Thyroid gland (tissue), 4 donors: ENCODE measurements at places on chromosomes 12 and 14. TPM values are rescaled to one million over a fixed set of nuclear protein-coding genes. Genes with fewer than 3 reads are reported as not detected.

- no peak overlapping the region for H3K27ac ChIP-seq
- no peak overlapping the region for H3K4me3 ChIP-seq
Observed at GRCh38 chr12:115740586-115741155, 536.8 kb downstream of the MED13L start.

GRCh38 chr12:95997911-95998510, 1.9 kb upstream of the HAL start:
- H3K4me1 ChIP-seq: no peaks in the 10 kb centered on the region
- H3K36me3 ChIP-seq: peaks cover 7% of the 10 kb centered on the region
- no peak for DNase-seq
- no peaks in the 10 kb centered on the region for H3K27me3 ChIP-seq
- H3K27ac ChIP-seq: no peak overlapping the region

DNA sequence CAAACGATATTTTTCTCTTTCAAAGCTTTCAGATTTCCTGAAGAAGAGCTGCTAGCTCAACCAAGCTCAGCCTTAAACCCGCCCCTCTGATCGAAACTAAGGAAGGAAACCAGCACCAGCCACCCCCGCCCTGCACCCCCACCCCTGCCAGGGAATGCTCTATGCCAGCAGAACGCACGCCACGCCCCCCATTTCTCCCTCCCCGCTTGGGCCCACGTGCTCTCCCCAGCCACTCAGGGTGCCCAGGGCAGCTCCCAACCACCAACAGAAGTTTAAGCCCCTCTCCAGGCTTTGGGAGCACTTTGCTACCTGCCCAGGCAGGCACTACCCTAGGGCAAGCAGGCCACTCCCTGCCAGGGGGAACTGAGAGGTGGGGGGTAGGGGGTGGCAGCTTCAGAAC, 18.8 kb upstream of the KRT78 start:
- no peaks in the 10 kb centered on the region for H3K36me3 ChIP-seq
- H3K4me1 ChIP-seq: peaks cover 6% of the 10 kb centered on the region
- no peak overlapping the region for H3K4me3 ChIP-seq
- H3K27me3 ChIP-seq: no peaks in the 10 kb centered on the region

DNA sequence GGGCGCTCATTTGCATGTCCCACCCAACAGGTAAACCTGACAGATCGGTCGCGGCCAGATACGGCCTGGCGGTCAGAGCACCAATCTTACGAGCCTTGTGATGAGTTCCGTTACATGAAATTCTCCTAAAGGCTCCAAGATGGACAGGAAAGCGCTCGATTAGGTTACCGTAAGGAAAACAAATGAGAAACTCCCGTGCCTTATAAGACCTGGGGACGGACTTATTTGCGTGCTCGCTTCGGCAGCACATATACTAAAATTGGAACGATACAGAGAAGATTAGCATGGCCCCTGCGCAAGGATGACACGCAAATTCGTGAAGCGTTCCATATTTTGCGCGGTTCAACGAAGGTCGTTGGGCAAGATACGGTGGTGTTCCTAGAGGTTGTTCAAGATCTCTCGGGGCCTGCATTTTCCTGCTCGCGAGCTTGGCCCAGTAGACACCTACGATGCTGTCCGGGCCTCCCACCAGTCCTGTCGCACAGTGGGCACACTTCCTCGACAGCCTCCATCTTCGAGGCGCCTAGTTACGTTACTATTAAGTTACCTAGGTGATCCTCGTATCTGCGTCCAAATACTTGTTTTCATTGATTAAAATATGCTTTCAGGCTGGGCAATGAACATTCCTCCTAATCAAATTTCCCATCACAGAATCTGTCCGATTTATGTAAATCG, at the start of gene RNU6-7:
RNU6-7 (plus strand) TSS at position 230 of the 675 bp plus-strand sequence.
- peak; percentile 29 for DNase-seq
- H3K4me3 ChIP-seq: peak within 1 kb of the TSS; percentile 36
- no peaks in the 10 kb centered on the region for H3K4me1 ChIP-seq
- no peaks in the 10 kb centered on the region for H3K27me3 ChIP-seq
- peak within 1 kb of the TSS; percentile 90 for H3K27ac ChIP-seq

GRCh38 chr12:48779869-48780268, 9.0 kb downstream of the ADCY6 start:
- H3K36me3 ChIP-seq: peaks cover 14% of the 10 kb centered on the region
- H3K4me3 ChIP-seq: no peak overlapping the region
- no peaks in the 10 kb centered on the region for H3K27me3 ChIP-seq
- H3K27ac ChIP-seq: peak overlapping the region; percentile 43
- peaks cover 23% of the 10 kb centered on the region for H3K4me1 ChIP-seq
- no peak for DNase-seq

DNA sequence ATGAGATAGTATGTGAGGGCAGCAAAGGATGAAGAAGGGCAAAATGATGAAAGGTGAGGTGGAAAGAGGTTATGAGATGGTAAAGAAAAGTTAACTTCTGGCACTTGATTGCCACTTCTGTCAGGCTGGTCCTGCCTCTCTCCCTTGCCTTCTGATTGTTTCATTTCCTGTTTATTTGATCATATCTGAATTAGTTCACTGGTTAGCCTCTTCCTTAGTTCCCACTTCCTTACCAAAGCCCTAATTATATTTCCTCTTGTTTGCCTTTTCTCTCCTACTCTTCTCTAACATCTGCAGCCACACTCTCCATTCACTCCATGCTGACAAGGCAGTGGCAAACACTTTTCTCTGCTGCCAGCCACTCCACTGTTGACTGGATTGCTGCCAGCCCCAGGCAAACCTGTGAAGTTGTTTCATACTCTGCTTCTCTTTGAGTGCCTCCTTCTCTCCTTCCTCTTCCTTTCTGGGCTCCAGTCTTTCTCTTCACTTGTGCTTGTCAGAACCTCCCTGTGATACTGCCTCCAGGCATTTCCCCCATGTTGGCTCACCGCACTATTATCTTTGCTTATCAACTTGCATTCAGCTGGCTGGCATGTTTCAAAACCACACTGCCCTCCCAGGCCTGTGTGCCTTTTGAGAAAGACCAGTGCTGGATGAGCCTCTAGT, 8.1 kb downstream of the PNP start:
- H3K36me3 ChIP-seq: peaks cover 21% of the 10 kb centered on the region
- no peaks in the 10 kb centered on the region for H3K27me3 ChIP-seq
- DNase-seq: peak; percentile 85
- H3K4me3 ChIP-seq: no peak overlapping the region

DNA sequence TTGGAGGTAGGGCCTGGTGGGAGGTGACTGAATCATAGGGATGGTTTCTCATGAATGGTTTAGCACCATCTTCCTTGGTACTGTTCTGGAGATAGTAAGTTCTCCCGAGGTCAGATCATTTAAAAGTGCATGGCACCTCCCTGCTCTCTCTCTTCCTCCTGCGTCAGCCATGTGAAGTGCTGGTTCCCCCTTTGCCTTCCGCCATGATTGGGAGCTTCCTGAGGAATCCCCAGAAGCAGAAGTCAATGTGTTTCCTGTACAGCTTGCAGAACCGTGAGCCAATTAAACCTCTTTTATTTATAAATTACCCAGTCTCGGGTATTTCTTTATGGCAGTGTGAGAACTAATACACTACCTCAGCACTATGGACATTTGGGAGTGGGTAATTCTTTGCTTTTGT, 4.8 kb upstream of the LGMN start:
- no peak overlapping the region for H3K4me3 ChIP-seq
- no peaks in the 10 kb centered on the region for H3K36me3 ChIP-seq
- no peak overlapping the region for H3K27ac ChIP-seq
- H3K4me1 ChIP-seq: peaks cover 6% of the 10 kb centered on the region

DNA sequence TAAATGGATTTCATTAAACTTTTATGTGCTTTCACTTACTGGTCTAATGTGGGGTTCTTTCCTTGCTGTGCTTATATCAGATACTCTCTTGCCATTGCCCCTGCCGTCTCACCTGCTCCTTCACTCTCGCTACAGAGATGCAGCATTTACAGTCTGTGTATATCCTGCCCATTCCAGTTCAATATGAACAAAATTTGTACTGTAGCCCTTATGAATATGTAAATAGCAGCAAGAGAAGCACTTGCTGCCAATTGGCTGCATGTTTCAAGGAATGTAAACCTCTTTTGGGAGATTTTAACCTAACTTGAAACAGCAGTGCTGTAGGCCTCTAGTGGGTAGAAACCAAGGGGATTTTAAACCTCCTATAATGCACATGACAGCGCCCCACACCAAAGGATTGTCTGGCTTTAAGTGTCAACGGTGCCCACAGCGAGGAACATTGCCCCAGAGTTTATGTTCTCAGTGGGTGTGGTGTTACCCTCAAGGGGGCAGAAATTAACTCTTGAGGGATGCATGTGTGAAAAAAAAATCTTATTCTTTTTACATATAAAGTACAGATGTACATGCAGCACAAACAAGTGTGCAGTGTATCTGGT, 19.1 kb downstream of the PCNX1 start:
- no peak overlapping the region for H3K27ac ChIP-seq
- H3K4me1 ChIP-seq: peaks cover 19% of the 10 kb centered on the region
- H3K36me3 ChIP-seq: no peaks in the 10 kb centered on the region
- H3K4me3 ChIP-seq: no peak overlapping the region
- no peak for DNase-seq

GRCh38 chr12:18932715-18933114, 194.8 kb downstream of the CAPZA3 start:
- H3K4me1 ChIP-seq: no peaks in the 10 kb centered on the region
- H3K36me3 ChIP-seq: no peaks in the 10 kb centered on the region
- H3K27me3 ChIP-seq: no peaks in the 10 kb centered on the region
- H3K27ac ChIP-seq: no peak overlapping the region
- DNase-seq: no peak
- no peak overlapping the region for H3K4me3 ChIP-seq

GRCh38 chr12:89976866-89977265, 268.2 kb upstream of the ATP2B1 start:
- no peaks in the 10 kb centered on the region for H3K27me3 ChIP-seq
- H3K36me3 ChIP-seq: no peaks in the 10 kb centered on the region
- DNase-seq: no peak
- H3K4me1 ChIP-seq: no peaks in the 10 kb centered on the region

DNA sequence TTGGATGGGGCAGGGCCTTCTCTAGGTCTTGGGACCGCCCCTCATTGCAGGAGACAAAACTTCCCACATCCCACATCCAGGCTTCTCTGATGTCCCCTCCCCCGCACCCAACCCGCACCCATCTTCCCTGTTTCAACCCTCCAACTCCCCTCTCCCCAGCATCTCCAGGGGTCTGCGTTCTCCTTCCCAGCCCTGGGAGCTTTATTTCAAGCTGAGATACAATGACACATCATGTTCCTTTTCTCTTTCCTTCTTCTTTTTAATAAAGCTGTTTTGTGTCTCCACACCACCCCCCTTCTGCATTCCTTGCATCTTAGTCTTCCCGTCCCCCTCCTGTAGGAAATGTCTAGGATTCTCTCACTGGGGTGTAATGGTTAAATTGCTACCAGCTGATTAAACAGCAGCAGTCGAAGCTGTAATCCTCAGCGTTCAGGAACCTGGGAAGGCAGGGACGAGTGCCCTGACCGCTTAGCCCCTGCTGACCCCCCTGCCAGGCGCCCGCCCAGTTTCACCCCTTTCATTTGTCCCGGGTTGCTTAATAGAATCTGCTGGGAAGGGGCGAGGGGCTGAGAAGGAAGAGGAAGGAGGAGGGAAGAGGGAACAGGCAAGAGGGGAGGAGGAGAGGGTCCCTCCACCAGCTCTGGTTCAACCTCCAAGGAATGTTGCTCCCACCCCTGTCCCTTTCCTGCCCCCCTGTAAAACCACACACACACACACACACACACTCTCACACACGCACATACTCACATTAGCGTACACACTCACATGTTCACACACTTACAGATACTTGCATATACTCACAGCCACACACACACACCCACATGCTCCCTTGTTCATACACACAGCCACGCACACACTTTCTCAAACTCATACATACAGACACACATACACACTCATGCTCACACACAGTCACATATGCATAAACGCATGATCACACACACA, 104.5 kb upstream of the MED13L start:
- H3K27ac ChIP-seq: no peak overlapping the region
- DNase-seq: no peak
- no peaks in the 10 kb centered on the region for H3K27me3 ChIP-seq

- H3K27me3 ChIP-seq: no peaks in the 10 kb centered on the region
- H3K4me1 ChIP-seq: no peaks in the 10 kb centered on the region
- DNase-seq: no peak
- H3K27ac ChIP-seq: no peak overlapping the region
Observed at GRCh38 chr12:78802593-78802992, 62.0 kb upstream of the SYT1 start.

DNA sequence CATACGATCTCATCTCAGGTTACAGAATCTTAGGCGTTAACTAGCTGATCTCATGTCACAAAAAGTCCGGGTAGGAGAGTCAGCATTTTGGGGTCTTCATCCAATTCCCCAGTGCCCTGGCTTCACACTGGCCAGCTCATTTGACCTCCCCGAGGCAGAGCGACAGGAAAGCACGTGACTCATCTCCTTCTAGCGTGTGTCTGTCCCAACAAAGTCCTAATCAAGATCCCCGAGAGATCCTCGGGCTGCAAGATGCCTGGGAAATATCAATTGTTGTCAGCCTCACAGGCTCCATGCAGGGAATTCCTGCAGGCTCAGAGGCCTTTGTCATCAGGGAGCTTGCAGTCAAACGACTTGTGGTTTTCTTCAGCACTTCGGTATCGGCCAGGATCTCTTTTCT, 57.5 kb downstream of the ZNF664 start:
- no peak overlapping the region for H3K4me3 ChIP-seq
- H3K27ac ChIP-seq: no peak overlapping the region
- H3K36me3 ChIP-seq: no peaks in the 10 kb centered on the region
- no peak for DNase-seq

DNA sequence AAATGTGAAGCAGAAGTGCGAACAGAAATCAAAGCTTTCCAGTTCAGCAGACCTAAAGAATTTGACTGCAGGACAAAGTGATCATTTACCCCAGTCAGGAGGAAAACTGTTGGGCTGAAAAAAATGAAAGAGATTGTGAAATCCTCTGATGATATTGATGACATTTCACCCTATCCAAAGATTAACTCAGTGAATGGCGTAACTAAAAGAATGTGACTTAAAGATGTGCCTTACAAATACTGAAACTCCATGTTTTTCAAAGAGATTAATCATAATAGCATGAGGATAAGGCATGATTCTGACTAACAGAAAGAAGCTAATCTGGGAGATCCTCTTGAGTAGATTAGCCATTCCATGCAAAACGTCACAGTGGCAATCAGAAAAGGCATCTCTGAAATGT, 225.6 kb downstream of the DUSP6 start:
- H3K4me1 ChIP-seq: no peaks in the 10 kb centered on the region
- no peaks in the 10 kb centered on the region for H3K27me3 ChIP-seq
- no peak overlapping the region for H3K27ac ChIP-seq
- DNase-seq: no peak

DNA sequence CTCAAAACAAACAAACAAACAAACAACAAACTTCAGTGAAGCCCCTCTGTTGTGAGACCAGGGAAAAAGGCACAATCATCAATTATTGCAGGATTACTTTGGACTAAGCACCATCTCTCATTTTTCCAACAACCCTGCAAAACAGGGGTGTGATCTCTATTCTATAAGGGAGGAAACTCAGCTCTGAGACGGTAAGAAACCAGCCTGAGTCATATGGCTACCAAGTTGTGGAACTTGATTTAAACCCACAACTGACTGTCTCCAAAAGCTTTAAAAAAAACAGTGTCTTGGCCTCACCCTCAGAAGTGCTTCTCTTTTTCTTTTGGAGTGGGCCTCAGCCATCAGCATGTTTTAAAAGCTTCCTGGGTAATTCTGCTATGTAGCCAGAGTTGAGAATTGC, 49.8 kb downstream of the RIN3 start:
- H3K27me3 ChIP-seq: no peaks in the 10 kb centered on the region
- no peak overlapping the region for H3K27ac ChIP-seq
- no peaks in the 10 kb centered on the region for H3K4me1 ChIP-seq
- H3K36me3 ChIP-seq: no peaks in the 10 kb centered on the region

- H3K27ac ChIP-seq: no peak overlapping the region
- no peak for DNase-seq
- H3K4me3 ChIP-seq: no peak overlapping the region
- H3K27me3 ChIP-seq: no peaks in the 10 kb centered on the region
- H3K36me3 ChIP-seq: no peaks in the 10 kb centered on the region
Observed at GRCh38 chr12:77489331-77489970, 341.2 kb upstream of the NAV3 start.

SIX6 gene
- not detected for total RNA-seq

NOXRED1 gene
- total RNA-seq: 0.67 TPM
